Astrocyte (in vitro differentiated cells and primary cell): ENCODE measurements at places on chromosomes 16 and 17.

- peak; percentile 100 for DNase-seq
These were observed 2.0 kb upstream of the CD300H start for GRCh38 chr17:74569020-74570003.

DNA sequence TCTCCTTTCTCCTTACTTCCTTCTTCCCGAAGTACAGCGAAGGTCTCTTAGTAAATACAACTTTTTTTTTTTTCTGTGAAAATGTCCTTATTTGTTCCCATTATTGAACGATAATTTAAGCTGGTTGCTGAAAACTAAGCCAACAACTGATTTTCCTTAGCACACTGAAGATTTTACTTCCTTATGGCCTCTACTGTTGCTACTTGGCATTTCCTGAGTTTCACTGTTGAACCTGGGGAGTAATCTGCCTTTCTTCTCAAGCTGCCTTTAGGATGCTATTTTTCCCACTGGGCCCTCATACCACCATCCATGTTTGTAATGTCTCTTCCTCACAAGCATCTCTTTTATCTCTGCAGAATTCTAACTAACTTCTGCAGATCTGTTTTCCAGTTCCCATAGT, 26.1 kb downstream of the UBE2O start:
- no peak for DNase-seq

- DNase-seq: no peak
These were observed 100.2 kb downstream of the WSCD1 start for GRCh38 chr17:6170349-6170748.

GRCh38 chr17:28399808-28400207, 6.2 kb downstream of the SLC46A1 start:
- DNase-seq: no peak

GRCh38 chr16:85428168-85428898, 184.8 kb upstream of the GSE1 start:
- no peak for DNase-seq

GRCh38 chr16:4375717-4376116, 4.1 kb downstream of the VASN start:
- no peak for DNase-seq

DNA sequence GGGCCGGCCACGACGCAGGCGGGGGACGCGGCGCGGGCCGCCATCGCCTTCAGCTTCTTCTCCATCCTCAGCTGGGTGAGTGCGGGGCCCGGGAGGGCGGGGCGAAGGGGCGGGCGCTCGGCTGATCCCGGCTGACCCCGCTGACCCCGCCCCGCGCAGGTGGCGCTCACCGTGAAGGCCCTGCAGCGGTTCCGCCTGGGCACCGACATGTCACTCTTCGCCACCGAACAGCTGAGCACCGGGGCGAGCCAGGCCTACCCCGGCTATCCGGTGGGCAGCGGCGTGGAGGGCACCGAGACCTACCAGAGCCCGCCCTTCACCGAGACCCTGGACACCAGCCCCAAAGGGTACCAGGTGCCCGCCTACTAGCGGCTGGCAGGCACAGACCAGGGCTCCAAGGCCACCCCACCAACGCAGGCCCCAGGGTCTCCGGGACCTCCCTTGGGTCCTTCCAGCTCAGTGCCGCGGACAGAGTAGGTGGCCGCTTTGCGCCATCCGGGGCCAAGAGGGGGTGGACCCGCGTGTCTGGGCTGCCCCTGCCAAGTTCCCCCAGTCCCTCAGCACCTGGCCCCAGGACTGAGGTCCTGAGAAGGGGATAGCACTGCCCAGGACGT, 3.0 kb downstream of the SYNGR3 start:
- no peak for DNase-seq

- no peak for DNase-seq
These were observed 43.1 kb downstream of the IKZF3 start for GRCh38 chr17:39820987-39821386.

DNA sequence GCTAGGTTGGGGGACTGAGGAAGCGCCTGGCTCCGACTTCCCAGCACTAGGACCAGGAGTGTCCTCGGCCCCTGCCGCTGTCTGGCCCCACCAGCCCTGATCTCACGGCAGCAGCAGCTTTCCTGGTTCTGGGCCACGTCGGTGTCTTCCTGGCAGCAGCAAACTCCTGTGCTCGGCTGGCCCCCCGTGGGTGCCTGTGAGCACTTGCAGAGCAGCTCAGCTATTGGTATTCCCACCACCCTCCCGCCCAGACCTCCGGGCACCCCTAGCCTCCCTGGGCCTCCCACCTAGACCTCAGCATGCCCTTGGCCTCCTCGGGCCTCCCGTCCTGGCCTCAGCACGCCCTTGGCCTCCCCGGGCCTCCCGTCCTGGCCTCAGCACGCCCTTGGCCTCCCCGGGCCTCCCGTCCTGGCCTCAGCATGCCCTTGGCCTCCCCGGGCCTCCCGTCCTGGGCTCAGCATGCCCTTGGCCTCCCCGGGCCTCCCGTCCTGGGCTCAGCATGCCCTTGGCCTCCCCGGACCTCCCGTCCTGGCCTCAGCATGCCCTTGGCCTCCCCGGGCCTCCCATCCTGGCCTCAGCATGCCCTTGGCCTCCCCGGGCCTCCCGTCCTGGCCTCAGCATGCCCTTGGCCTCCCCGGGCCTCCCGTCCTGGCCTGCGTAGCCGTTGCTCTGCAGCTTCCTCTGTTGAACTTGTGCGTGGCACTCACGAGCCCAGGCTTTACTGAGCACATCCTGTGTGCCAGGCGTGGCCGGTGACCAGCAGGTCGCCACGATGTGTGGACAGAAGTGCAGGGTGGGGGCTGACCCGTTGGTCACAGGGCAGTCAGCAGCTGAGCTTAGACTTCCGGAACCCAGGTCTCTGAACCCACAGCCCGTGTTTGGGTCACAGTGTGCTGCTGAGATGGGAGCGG, 51.8 kb upstream of the ACSF3 start:
- DNase-seq: no peak

- DNase-seq: peak; percentile 29
These were observed 109.4 kb upstream of the AXIN2 start for GRCh38 chr17:65670667-65671371.

GRCh38 chr17:8412089-8412488, 14.5 kb upstream of the RNF222 start:
- no peak for DNase-seq

DNA sequence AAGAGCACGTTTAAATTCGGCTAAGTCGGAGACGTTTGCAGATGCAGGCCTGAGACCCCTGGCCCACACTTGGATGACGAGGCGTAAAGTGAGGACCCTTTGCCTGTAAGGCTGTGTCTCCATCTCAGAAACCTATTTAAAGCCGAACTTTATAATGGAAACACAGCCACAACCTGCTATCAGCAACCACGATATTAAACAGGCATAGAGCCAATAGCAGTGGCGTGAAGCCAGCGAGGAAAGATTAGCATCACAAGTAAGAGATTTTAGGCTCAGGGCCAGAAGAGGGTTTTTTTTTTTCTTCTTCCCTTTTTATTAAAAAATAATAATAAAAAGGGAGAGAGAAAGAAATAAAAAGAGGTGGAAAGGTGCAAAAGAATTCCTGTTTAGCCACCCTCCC, 111.3 kb upstream of the NOL11 start:
- DNase-seq: peak; percentile 19

DNA sequence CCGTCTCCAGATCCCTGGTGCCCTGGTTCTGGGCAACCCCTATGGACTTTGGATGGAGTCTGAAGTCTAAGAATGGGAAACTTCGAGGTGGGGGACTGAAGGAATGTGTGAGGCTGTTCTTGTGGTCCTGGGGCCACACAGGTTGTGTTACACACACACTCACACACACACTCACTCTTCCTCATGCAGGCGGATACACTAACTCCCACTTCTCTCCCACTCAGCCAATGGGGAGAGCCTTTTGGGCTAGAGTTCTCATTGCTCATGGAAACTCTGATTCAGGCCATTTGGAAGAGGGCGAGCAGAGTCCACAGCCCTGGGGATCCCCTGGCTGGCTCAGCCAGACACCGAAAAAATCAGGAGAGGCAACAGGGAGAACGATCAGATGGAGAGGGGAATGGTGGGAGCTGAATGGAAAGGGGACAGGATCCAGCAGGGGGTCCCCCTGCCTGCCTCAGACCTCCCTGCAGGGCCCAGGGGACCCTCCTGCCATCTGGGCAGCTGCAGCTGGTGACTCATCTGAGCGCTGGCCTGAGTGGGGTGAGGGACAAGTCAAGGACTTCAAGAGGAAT, 9.1 kb downstream of the IGFBP4 start:
- peak; percentile 99 for DNase-seq

DNA sequence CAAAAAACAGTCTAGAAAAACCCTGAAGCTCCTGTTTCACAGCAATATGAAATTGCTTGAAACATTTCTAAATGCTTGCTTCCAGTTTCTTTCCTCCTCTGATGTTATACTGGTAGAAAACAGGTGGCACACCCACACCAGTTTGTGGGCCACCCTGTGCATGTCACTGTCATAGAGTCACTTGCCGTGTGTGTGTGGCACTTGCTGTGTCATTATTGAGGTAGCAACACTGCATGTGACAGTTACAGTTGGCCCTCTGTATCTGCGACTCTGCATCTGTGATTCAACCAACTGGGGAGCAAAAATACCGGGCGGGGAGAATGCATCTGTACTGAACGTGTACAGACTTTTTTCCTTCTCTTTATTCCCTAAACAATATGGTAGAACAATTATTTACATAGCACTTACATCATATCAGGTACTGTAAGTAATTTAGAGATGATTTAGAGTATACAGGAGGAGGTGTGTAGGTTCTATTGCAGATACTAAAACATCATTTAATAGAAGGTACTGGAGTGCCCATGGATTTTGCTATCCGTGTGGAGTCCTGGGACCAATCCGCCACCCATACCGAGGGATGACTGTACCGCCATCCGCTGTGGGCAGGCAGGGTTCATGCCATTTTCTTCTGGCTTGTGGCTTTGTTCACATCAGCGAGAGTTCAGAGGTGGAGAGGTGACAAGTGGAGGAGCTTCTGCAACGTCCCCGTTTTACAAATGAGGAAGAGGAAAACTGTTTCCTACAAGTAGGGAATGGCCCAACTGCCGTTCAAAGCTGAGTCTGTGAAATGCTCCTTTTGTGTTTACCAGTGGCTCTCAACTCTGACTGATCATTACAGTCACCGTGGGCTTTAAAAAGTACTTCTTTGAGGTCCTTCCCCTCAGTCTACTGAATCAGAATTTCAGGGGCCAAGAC, 373.7 kb downstream of the SNX29 start:
- no peak for DNase-seq
